Mesendoderm (in vitro differentiated cells): ENCODE measurements at places on chromosomes 7 and 10.
A peak's percentile ranks its signal among the peaks of the same experiment; 100 is the strongest.

DNA sequence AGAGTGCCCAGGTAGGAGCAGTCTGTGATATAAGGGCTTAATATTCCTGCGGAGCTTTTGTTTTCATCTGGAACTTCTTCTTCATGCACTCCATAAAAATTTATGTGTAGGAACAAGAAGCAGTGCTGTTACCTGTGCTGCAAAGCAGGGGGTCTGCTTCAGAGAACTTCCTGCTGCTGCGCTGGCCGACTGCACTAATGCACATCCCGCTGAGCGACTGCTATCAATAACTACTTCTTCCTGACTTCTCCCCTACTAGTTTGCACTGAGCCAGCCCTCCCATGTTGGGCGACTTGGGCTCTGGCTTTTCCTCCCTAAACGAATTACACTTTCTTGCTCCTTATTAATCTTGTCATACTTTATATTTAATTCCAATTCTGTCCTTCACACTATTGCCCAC lies 150.3 kb downstream of the NEBL start:
- DNase-seq, result no peak

DNA sequence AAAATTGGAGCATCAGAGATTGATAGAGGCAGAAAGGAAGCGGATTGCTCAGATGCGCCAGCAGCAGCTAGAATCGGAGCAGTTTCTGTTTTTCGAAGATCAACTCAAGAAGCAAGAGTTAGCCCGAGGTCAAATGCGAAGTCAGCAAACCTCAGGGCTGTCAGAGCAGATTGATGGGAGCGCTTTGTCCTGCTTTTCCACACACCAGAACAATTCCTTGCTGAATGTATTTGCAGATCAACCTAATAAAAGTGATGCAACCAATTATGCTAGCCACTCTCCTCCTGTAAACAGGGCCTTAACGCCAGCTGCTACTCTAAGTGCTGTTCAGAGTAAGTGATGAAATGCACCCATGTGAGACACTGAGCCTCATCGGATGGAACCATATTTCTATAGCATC lies 33.1 kb downstream of the STAMBPL1 start:
- DNase-seq, result no peak

GRCh38 chr7:81457852-81458522 lies 311.9 kb downstream of the HGF start:
- no peak for DNase-seq

- no peak for DNase-seq
Observed at GRCh38 chr7:51035716-51036115, 253.0 kb upstream of the GRB10 start.

DNA sequence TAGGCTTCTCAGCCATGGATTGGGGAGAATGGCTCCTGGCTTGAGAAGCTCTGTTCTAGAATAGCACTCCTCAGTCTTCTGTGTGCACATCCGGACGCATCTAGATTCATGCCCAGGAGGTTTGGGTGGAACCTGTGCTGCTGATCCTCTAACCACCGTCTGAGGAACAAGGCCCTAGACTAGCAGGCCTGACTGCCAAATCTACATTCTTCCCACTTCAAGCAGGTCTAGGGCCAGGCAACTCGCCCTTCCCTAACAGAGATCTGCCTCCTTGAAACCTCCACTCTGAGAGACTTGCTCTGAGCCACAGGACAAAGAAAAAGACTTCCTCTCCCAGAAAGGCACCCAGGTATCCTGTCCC lies 61.6 kb downstream of the KCNMA1 start:
- no peak for DNase-seq

GRCh38 chr10:124072106-124072505 lies 21.3 kb downstream of the CHST15 start:
- DNase-seq, result no peak

GRCh38 chr10:53022611-53023088 lies 250.1 kb upstream of the MBL2 start:
- peak; percentile 89 for DNase-seq

DNA sequence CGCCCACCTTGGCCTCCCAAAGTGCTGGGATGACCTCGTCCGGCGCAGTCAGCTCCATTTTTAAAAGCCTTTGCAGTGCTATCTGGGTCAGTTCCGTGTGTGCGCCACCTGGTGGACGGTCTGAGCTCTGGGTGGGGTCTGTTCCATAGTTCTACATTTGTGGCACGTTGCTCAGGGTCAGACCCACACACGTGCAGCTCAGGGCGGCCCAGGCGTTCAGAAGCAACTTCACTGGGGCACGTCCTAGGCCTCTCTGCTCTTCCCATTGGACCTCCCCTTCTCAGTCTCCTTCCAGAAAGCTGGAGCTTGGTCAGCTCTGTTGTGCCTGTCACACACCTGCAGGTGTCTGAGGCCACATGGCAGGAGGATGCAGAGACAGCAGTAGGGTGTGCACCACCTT lies 137.9 kb downstream of the DNAJB6 start:
- peak; percentile 67 for DNase-seq

DNA sequence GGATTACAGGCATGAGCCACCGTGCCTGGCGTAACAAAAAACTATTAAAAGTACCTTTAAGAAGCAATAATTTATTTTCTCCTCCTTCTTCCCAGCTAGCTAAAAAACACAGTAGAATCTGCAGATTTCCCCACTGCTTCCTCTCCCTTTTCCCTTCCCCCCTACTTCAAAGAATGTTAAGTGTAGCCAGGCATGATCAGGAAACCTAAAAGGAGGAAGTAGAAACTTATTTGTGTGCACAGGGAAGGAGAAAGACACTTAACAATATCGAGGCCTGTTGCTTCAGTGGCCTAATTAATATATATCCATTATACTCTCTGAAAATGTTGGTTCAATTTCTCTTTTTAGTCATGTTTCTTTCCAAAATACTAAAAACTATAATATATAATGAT lies 127.7 kb downstream of the NRBF2 start:
- peak; percentile 34 for DNase-seq

DNA sequence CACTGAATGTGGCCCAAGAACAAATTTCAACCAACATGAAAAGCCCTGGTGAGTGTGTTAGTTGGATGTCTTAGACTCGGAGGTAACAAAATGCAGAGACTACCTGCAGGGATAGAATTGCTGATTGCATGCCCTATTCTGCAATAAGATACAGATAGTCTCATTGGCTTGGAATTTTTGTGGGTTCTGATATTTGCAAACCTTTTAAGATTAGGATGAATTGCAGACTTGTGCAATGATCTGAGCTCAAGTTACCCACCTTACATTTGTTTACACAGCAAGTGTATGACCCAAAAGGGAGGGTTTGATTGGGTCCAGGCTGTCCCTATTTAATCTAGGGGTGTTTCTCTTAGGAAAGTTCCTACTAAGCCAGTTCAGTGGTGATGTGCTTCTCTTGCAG lies 45.4 kb downstream of the GPR37 start:
- peak; percentile 65 for DNase-seq

- peak; percentile 98 for DNase-seq
Observed at GRCh38 chr7:140625908-140626868, 14.4 kb downstream of the DENND2A start.
